Stimulated activated CD8-positive, alpha-beta memory T cell treated with anti-CD3 and anti-CD28 coated beads, Interleukin-4, amount 100 ng/mL, for 24 hours (primary cell): ENCODE measurements at places on chromosomes 3 and 15.

DNA sequence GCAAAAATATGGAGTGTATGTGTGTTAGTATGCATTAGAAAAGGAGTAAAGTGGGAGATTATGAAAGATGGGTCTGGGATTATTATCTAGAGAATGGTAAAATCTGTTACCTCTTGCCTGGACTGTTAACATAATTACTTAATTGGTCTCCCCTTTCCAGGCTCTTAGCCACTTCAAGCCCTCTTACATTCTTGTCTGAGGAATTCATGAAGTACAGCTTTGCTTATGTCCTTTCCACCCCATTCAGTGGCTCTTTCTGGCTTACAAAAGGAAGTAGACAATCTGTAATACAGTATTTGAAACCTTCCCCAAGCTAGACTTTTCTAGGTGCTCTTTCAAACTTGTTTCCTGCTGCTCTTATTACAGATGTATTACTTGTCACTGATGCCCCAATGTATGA lies 129.8 kb downstream of the MBNL1 start:
- DNase-seq = no peak

DNA sequence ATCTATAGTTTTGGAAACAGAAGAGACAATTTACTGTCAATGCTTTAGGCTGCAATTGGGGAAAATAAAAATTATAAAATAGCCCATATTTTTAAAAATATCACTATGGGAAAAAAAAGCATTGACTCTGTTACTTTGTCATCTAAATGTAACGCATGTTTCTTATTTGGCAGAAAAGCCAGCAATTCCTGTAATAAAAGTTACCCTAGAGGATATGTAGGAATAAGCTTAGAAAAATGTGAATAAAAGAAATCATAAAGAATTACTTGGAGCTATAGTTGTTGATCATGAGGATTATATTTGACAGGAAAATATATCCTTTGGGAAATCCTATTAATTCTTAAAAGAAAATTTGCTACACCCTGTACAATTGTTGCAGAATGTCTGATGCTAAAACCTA lies 515.4 kb upstream of the IL12A start:
- DNase-seq = no peak

DNA sequence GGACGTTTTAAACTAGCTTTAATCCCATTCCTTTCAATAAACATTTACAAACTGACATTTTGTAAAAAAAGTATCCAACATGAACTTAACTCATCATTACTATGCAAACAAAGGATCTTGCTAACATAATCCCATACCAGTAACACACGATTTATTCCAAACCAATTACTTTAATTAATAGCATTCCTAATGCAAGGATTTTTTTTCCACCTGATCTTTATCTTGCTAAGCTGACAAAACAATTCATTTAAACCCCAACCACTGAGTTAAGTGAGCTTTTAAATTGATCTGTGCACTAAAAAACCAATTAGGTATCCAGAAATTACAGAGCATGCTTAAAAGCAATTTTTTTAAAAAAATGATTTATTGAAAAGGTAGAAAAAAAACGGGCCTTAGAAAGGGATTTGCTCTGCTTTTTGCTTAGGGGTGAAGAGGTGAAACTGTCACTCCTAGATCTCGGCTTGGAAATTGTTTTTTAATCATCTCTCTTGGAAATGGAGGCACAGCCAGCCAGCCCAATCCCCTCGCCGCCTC lies 1.2 kb downstream of the SH3BP5 start:
- DNase-seq = no peak

DNA sequence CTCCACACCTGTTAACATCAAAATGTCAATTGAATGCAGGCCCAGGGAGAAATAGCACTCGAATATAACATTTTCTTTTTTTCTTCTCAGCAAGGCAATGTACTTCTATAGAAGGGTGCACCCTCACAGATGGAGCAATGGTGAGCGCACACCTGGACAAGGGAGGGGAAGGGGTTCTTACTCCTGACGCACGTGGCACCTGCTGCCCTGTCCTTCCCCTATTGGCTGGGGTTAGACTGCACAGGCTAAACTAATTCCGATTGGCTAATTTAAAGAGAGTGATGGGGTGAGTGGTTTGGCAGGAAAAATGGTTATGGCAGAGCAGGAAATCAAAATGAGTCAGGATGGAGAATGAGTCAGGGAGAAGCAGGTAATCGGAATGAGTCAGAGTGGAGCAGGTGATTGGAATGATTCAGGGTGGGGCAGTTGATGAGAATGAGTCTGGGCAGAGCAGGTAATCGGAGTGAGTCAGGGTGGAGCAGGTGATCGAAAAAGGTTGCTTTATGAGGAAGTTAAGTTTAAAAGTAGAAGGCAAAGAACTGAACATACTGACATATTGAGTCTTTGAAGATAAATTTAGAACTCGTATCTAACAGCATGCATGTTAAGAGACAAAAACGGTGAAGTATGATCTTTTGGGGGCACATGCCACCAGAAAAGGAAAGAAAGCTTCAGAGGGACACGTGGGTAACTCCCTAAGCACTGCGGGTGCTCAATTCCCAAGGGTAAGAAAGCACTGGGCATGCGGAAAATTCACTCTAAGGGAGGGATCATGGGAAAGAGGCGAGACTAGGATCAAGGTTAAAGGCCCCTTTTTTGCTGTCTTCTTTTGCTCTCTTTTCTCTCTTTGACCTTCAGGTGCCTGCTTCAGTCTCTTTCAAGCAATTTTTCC lies 72.9 kb upstream of the GALNT15 start:
- no peak for DNase-seq

- DNase-seq = no peak
Measured at GRCh38 chr15:77412972-77413698, 6.8 kb downstream of the PEAK1 start.

GRCh38 chr3:125552401-125552800 lies 32.4 kb upstream of the SNX4 start:
- no peak for DNase-seq

GRCh38 chr3:81242871-81243270 lies 518.6 kb downstream of the GBE1 start:
- no peak for DNase-seq

DNA sequence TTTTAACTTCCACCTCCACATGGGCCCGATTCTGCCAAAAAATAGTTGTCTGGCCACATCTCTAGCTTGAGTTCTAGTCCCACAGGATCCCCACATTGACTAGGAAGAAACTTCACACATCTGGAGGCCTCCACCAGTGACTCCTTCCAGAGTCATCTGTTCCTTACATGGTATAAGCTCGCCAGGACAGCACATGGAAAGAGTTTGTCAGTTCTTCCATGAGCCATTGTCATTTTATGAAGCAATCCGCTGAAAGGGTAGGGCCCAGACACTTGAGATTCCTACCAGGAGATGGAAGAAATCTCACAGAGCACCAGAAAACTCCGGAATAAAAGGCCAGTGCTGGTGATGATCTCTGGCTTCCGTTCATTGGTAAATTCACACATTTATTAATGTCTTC lies 350.5 kb upstream of the ICE2 start:
- DNase-seq = no peak

DNA sequence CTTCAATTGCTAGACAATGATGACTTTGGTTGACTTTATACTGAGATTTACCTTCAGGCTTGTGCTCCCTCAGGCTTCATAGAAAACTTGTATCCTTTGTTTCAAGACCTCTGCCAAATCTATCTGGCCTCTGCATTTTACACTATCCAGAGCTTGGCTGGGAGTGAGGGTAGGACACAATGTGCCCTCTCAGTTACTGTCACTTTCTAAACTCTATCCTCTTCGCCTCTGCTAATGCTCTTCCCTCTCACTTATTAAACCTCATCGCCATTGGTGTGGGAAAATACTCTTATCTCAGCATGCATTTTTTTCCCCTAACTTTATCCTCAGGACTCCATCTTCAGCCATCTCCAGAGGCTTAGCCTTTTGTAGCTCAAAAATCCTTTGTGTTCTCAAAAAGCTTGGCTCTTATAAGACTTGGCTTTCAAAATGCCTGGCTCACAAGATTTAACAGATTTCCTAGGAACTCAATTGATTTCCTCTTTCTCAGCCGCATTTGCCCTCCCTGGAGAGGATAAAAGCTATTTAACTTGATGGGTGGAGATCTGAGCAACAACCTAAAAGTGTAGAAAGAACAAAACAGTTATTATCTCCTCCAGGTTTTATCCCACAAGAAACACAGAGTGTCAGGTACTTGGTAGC lies 28.3 kb downstream of the SUCNR1 start:
- DNase-seq = no peak

- no peak for DNase-seq
Measured at GRCh38 chr3:108376026-108376425, 79.7 kb downstream of the HHLA2 start.

GRCh38 chr3:145015253-145015652 lies 1043.6 kb downstream of the DIPK2A start:
- no peak for DNase-seq

DNA sequence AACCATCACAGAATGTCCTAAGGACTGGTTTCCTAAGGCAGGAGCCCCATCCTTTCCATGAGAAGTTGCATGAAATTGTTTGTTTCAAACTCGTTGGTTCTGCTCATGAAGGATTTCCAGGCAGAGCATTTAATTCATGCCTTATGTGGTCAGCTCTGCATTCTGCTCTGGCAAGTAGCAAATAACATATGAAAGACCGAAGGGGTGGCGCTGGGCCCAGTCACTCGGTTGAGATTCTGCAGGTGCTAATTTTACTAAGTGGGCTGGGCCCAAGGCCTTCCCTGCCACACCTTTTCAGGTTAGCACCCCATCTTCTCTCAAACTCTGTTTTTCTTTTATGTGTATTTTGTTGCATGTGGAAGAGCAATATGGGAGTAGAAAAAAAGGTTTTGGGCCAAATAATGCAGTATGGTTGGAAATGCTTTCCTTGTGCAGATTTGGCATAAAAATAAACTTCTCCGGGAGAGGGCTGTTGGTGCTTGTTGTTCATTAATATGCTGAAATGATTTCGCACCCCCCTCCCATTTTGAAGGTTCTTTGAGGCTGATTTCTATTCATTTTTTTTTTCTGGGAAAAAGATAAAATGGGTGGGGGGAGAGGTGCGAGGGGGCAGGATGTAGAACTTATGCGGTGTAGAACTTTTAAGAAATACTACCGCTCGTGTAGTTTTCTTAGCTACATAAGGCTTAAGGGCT lies 182.9 kb upstream of the FEZF2 start:
- no peak for DNase-seq

DNA sequence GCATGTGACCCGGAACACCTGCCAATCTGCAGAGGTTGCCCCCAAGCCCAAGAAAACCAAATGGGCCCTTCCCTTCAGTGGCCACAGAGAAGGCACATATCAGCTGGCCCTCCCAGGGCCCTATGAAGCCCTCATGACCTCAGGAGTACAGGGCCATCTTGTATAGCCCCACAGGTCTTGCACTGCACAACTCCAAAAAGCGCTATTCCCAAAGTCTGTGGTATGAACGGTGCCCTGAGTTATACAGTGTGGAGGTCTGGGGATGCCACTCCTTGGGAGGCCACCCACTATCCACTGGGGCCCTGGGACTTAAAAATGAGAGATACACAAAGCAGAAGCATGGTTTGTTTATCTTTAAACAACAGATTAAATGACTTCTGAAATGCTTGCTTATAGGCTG lies 61.5 kb downstream of the CAPN7 start:
- DNase-seq = no peak

GRCh38 chr3:34864011-34864410 lies 775.3 kb upstream of the ARPP21 start:
- no peak for DNase-seq

GRCh38 chr3:194103983-194104751 lies 31.8 kb upstream of the HES1 start:
- DNase-seq = no peak

- DNase-seq = no peak
Measured at GRCh38 chr3:107206141-107206540, 171.1 kb upstream of the CCDC54 start.

DNA sequence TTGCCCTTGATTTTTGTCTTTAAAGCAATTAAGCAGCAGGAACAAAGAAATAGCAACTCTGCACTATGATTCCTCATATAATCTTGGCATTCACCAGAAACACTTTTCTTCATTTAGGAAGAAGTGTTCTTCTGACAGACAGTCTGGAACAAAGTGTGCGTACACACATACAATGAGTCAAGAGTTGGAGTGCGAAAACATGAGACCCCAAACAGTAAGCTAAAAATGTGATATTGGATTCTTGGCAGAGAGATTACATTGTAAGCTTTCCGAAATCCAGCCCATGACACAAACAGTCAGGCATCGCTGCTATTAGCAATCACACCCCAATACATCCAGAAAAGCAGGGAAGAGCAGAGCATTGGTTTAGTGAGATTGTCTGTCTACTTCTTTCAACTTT lies 306.7 kb upstream of the TBC1D5 start:
- no peak for DNase-seq

DNA sequence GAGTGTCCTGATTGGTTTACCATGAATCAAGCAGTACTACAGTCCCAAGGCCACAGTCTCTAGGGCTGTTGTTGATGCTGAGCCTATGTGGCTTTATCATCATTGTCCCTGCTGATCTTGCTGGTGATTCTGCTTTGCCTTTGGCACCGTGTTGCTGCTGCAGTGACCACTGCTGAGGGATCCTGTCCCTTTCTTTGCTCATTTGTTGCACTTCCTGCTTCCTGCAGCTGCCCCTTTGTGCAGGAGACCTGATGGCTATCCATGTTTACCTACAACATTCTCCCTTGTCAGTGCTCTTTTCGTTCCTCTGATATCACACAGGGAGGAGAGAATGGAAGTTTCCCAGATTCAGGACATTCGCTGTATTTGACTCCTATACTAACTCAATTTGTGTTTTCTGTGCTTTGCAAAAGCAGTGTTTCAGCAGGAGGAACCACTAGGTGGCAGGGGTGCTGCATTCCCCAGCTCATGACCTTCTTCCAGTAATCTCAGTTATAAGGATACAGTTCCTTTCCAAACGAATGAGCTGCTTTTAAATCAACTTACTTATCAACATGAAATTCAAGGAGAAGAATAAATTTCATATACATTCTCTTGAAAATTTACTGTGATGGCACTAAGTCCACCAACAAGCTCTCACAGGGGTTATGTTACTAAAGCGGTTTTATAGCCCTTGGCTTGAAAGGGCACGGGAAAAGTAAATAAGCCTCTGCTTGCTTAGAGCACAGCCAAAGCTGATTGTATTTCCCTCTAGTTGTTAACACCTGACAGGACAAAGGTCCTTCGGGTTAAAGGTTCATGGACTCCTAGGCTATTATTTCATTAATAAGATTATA lies 9.7 kb upstream of the THUMPD3 start:
- DNase-seq = peak; percentile 35

GRCh38 chr3:197841789-197842188 lies 50.7 kb downstream of the LRCH3 start:
- DNase-seq = no peak

GRCh38 chr3:74075241-74075640 lies 450.5 kb upstream of the PDZRN3 start:
- DNase-seq = no peak

DNA sequence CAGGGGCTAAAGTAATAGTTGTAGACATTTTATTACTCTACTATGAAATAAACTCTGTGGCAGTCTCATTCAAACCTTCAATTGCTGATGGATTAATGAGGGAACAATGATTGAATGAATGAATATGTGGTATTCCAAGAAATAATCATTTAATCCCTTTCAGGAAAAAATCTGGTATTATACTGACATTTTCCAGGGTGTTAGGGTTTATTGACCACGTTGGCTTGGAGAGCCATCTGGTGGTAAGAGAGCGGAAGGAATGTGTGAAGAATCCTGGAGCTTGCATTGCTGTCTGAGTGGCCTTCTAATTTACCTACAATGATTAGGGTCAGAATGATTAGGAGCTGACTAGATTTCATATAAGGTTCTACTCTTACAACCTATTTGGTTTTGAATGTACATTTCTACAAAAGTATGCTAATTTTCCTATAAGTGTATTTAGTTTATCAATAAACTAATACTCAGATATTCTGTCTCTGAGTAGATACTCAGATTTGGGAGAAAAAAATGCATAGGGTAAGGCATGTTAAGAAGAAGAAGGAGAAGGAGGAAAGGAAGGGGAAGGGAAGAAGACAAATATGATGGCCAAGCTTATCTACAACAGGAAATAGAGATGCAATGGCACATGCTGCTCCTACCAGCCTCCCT lies 249.9 kb downstream of the ROBO1 start:
- DNase-seq = no peak
